ENCODE measurements at places on chromosomes 2 and 18.

DNA sequence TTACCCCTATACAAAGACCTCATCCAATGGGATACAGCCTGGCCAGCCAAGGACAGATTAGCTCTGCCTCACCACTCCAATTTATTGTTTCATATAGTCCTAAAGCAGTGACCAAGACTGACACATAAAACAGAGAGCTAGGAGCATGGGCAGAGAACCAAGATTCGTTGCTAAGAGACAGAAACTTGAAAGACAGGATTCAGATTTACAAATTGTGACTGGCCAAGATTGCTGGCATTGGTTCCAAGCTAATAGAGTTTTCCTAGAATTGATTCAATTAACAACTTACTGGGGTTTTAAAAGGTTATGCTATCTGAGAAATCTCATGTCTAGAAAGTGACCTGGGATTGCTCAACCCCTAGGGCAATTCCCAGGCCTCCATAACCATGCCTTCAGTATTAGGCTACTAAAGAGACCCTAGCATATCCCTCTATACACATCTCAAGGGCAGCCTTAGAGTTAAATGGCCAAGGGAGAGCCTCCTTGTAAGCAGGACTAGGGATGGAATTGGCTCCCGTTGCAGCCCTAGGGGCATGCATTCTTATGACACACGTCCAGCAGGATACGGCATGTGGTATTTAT lies 75.6 kb downstream of the ICOS start:
- no peak for DNase-seq

GRCh38 chr2:38856165-38856564 lies 19.6 kb downstream of the DHX57 start:
- DNase-seq, result no peak

DNA sequence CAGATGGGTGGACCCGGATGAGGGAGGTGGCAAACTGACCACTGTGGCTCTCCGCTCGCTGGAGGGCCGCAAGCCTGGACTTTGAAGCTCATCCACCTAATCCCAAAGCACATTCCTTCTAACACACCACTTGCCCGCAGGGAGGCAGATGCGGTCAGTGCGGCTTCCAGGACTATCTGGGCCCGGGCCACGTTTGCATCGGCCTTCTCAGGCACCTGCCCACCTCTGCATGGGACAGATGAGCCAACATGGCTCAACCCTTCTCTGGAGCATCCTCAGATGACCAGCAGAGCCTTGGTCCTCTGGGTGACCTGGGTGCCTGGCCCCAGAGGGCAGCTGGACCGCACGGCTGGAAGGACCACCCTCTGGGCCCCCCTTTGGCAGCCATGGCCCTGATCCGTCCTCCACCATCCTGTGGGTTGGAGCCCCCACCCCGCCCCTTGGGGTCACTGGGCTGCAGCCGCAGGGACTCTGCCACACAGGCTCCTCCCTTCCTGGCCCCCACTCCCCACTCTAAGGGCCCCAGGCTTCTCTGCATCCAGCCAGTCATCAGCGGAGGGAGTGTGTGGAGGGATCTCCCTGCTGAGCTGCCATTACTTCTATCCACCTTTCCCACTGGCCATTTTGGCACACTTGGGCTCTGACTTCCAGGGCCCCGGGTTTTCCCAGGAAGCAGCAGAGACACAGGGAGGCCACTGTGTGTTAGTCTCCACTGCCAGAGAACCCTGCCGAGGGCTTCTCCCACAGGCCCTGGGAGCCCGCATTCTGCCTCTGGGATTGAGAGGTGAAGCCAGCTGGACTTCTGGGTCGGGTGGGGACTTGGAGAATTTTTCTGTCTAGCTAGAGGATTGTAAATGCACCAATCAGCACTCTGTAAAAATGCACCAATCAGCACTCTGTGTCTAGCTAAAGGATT lies 12.3 kb downstream of the HDAC4 start:
- no peak for DNase-seq

GRCh38 chr2:163338270-163338669 lies 397.5 kb downstream of the FIGN start:
- no peak for DNase-seq

GRCh38 chr2:162030363-162031190 lies 43.4 kb downstream of the DPP4 start:
- no peak for DNase-seq

- DNase-seq, result no peak
These were observed 44.7 kb downstream of the TGFA start for GRCh38 chr2:70508711-70509462.

GRCh38 chr2:183026424-183026823 lies 11.8 kb downstream of the NCKAP1 start:
- no peak for DNase-seq

DNA sequence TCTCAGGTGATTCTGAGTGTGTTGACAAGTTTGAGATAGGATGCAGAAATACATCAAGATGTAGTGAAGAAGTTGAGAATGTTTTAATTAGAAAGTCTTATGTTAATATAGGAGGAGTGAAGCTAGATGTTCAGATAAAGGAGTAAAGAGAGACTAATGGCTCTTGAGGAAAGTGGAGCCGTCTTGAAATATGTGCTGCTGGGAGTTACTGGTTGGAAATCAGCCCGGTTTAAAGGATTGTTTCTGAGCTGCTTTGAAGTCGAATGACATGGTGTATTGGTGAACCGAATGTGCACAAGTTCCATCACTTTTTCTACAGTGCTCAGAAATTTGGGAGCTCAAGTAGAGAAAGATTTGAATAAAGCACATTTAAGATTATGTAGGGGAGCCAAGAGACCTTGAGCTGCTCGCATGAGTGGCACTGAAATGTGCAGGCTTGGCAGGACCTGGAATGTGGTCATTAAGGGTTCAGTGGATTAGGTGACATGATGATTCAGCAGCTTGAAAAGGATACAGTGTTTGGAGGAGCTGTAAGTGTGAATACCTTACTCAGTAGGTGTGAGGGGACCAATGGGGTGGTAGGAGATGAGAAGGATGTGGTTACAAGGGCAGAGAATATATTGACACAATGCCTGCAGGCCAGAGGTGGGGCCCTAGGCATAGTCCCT lies 68.6 kb downstream of the CAB39 start:
- DNase-seq, result no peak

DNA sequence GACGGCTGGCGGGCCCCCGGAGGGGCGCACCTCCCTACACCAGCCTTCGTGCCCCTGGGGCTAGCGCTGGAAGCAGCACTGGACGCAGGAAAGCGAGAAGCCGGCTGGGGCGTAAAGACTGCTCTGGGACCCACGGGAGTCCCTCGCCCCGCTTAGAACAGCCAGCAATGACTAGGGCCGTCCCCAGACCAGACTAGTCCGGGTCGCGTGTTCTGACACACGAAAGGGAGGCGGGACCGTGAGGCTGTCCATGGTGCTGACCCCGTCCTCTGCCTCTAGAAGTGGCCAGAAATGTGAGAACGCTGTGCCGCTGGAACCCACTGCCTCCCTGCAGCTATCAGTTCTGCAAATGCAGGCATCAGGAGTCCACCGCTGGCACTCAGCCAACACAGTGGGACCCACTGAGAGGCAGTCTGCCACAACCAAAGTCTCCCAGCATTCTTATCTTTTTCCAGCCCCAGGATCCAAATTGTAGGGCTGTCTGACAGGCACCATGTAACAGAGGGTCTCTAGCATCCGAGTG lies at the start of gene UCN:
TSS of gene UCN (minus strand) at position 87 of the 523 bp plus-strand sequence. CDS start 550 bp downstream, outside the sequence.
- peak; percentile 54 for DNase-seq

GRCh38 chr2:148989882-148990493 lies 48.5 kb upstream of the LYPD6B start:
- peak; percentile 58 for DNase-seq

DNA sequence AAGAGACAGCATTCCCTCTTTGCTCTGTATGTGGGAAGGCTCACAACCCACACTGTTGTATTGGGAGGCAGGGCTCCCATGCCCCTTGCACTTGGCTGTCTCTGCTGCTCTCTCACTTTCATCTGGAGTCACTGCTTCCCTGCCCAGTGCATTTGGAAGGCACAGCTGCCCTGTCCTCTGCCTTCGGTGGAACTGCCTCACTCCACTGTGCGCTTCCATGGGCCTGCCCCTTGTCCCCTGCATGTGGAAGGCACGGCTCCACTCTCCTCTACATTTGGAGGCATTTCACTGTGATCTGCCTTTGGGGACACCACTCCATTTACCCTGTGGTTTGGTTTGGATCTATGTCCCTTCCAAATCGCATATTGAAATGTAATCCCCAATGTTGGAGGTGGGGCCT lies 9.1 kb upstream of the PROM2 start:
- no peak for DNase-seq
